Stimulated activated CD4-positive, alpha-beta T cell treated with anti-CD3 and anti-CD28 coated beads, Interleukin-15, amount 100 ng/mL, for 1 hour (primary cell): ENCODE measurements at places on chromosomes 12 and 14.

DNA sequence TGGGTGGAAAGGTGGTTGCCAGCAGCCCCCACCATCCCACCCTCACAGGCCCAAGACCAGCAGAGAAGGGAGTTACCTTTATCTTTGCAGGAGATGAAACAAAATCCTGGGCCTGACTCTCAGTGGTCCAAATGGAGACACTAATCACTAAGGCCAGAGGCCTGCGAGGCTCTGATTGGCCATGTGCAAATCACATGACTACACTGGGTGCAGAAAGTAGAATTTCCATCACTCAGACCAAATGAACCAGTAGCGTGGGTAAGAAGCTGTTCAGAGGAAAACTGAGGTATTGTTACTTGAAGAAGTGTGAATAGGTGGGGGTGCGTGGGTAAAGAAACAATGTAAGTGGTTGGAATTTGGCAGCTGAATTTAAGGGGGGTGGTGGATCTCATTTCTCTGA, 20.2 kb upstream of the PPP1CC start:
- DNase-seq = no peak

DNA sequence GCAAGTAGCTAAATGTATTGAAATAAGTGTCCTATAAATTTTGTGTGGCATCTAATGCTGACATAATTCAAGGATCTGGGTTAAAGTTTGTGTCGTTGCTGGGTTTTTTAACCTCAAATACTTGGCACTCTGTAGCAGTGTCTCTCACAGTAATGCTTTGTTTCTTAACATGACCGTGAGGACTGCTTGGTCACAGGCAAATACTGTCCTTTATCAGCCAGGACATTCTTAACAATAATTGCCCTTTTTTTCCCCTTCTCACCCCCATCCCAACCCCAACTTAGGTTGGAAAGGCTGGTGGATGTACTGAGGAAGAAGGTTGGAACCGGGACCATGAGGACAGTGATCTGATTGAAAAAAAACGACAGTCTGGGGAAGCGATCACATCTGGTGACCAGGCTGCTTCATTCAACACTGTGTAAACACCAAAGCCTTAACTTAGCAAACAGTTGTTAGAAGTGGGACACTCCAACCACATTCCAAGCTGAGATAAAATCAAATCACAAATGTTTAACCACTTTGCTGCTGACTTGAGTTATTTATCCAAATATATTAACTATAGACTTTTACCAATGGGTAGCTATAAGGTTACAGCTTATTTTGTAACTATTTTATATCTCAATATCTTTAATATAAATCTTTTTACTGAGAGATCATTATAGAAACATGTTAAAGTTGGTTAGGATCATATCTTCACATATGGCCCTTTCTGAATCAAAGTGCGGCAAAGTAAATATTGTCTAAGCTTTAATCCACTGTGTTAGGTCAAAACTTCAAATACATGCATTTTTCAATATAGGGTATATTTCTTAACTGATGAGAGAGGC, 48.2 kb downstream of the FOXA1 start:
- DNase-seq = no peak

- no peak for DNase-seq
Measured at GRCh38 chr14:77903221-77903620, 103.3 kb downstream of the ADCK1 start.

DNA sequence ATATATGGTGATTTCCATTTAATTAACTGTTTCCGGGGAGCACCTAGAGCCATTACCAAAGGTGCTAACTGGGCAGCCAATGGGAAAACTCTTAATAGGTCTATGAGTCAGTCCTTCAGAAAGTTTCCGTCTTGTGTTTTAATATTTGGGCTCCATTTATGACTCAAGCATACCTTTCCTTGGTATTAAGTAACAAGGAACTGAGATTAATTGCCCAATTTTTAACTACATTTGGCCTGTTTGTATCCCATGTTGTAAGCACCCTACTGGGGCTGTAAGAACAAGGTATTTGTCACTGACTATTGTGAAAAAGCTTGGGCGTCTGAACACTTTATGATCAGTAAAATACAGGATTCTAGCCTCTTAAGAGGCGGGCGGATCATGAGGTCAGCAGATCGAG, 62.8 kb upstream of the FOXN3 start:
- no peak for DNase-seq

- DNase-seq = no peak
Measured at GRCh38 chr12:3951380-3952135, 78.4 kb upstream of the PARP11 start.

- no peak for DNase-seq
Measured at GRCh38 chr14:101840649-101841369, 79.3 kb downstream of the PPP2R5C start.

DNA sequence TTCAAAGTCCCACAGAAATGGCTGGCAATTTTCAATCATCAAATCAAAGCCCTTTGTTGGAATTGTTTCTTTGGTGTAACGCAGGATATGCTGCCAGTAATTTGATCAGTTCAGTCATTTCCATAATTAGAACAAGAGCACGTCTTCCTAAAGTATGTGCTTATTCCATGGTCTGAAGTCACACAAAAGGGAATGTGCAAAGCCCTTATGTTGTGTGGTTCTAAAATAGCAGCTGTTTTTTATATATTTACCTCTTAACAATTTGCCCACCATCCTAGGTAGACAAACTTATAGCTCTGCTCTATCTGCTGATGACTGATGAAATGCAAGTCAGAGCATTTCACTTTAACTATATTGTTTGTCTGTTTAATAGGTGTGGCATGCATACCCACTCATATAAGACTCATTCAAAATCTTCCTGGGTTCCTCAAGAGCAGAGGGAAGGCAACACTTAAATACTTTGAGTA, 176.1 kb upstream of the SLC38A2 start:
- DNase-seq = no peak

DNA sequence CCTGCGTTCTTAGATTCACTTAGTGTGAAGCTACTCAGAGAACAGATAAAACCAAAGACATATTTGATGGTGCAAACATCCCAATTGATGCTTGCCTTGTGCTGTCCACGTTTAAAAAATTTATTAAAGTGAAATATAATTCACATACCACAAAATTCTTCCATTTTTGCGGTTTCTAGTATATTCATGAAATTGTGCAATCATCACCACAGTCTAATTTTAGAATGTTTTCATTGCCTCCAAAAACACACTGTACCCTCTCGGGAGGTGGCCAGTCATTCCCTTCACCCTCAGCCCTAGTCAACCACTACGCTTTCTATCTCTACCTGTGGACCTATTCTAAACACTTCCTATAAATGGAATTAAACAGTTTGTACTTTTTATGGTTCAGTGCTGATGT, 1109.2 kb downstream of the FLRT2 start:
- DNase-seq = no peak

DNA sequence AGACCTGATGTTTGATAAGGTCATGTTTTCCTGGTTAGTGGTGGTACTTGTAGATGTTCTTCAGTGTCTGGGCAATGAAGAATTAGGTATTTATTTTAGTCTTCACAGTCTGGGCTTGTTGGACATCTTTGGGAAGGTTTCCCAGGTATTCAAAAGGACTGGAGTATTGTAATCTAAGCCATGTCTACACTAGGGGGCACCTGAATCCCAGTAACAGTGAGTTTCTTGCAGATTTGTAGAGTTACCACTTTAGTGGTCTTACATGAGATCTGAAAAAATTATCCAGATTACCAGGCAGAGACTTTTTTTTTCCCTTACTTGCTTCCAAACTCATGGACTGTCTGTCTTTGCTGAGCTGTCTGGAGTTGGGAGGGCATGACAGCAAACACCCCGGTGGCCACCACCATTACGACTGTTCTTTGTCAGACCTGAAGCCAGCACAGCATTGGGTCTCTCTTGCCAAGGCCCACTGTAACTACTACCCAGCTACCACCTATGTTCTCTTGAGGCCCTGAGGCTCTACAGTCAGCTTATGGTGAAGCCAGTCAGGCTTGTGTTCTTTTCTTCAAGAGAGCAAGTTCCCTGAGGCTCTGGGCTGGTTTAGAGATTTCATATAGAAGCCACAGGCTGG, 820.7 kb upstream of the FBXO33 start:
- no peak for DNase-seq

DNA sequence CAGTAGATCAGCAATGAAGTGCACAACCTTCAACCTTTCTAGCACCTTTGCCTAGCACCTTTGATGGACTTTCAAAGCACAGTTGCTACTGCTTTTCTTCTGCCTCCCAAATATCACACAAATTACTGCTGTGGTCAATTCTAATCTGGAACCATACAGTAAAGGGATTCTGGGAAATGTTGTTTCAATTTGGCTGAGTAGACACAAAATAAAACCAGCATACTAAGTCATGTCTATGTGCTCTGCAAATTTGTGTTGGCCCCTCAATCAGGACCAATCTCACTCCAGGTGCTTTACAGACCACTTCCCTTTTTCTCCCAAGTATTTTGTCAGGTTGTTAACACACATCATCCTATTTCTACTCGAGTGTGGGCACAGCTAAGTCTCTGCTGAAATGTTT, 38.3 kb upstream of the ADAMTS20 start:
- no peak for DNase-seq

DNA sequence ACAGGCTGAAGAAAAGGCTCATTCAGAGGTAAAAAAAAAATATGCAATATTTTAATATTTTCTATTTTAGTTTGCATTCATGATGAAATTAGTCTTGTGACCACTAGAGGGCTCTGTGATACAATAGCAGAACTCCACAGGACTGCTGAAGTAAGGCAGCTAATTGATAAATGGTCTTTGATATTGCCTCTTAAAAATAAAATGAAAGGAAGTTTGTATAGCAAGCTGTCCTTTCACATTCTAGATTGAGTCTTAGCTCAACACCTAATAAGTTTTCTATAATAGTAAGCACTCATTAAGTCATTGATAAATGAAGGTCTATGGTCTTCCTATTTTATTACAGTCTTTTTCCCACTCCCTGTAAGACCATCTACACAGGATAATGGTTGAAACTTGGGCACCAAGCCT, 315.7 kb downstream of the NAV3 start:
- no peak for DNase-seq

DNA sequence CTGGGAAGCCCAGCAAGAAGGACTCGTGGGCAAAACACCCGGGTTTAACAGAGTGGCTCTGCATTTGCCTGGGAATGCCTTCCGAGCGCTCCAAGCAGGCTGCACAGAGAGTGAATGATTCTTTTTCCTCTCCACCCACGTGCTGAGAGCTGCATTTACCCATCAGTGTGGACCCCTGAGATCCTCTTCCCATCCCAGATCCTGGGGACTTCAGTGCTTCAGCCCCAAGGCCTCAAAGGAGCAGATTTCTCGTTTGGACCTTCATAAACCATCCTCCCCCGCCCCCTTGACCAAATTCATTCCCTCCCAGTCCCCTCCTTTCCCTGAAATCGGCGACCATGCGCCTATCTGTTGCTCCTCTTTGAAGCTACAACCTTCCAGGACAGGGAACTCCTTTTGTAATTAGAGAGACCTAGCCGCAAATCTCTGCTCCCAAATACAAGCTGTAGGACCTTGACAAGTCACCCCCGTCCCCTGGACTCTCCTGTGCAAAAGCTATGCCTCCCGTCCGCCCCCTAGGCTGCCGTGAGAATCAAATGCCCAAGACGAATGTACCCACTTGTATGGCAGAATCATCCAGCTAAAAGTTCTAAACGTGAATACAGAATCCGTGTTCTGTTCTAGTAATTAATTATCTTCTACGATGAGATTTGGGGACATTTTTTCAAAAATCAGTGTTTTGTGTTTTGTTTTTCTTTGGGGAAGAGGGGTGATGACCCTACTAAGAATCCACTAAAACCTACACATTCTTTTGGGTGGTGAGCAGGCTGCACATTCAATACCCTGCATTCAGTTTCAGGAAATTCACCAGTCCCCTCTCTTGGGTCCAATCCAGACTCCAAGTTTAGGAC, 8.8 kb downstream of the TBX5 start:
- no peak for DNase-seq

- no peak for DNase-seq
Measured at GRCh38 chr14:25406818-25407217, 356.9 kb upstream of the STXBP6 start.

- DNase-seq = no peak
Measured at GRCh38 chr14:61653507-61653906, 41.8 kb upstream of the HIF1A start.

DNA sequence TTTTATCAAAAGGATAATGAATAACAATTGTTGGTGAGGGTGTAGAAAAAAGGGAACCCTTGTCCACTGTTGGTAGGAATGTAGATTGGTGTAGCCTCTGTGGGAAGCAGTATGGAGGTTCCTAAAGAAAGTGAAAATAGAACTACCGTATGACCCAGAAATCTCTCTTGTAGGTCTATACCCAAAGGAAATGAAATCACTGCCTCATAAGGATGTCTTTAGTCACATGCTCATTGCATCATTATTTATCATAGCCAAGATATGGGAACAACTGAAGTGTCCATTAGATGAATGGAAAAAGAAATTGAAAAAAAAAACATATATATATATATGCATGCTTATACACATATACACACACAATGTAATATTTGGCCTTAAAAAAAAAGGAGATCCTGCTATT, 158.8 kb upstream of the NPAS3 start:
- DNase-seq = no peak

- DNase-seq = no peak
Measured at GRCh38 chr14:64324461-64324860, 30.3 kb upstream of the ESR2 start.
